Activated CD4-positive, alpha-beta memory T cell treated with anti-CD3 and anti-CD28 coated beads, Interleukin-2, amount 10 ng/mL, durations not matched to agents 7 days and 5 days (primary cell): ENCODE measurements at places on chromosomes 7 and 10. TPM values are rescaled to one million over a fixed set of nuclear protein-coding genes. Genes with fewer than 3 reads are reported as not detected.

Gene GIMAP7
- 171 TPM for total RNA-seq

Gene C10orf67
- total RNA-seq = not detected

Gene SVOPL
- total RNA-seq = not detected

Gene PHKG1
- 1.5 TPM for total RNA-seq

Gene FRG2B
- not detected for total RNA-seq
